ENCODE measurements at places on chromosomes 12 and 14.

GRCh38 chr12:57254506-57255280, 3.7 kb upstream of the STAC3 start:
- no peak for DNase-seq

DNA sequence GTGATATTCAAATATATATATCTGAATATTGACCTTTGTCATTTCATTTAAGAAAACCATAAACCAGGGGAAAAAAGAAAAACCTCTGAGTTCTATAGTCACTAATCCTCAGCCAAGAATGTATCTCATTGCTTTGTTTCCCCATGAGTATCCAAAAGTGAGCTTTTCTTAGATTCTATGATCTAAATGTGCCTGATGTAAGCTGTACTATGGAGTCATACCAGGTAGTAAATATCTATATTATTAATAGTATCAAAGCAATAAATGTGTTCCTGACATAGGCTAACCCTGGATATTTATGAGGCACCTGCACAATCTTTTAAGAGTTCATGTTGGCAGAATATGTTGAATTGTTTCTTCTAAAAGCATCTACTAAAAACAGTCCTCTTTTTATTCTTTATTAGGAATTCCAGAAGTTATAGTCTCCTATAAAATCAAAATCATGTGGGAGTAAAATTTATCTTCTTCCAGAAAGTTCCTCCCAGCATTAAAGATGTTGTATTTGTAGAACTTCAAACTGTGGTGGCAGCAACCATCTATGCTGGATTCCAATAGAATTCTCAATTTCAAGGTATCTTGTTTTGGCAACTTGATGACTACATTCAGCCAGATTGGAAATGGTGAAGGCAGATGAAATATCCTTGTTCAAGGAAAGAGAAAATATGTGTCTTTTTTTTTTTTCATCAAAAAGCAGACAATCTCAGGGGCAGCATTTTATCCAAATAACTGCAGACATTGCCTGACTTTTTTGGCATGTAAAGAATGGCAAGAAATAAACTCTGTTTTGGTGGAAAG, 139.7 kb upstream of the RASSF8 start:
- no peak for DNase-seq

- DNase-seq = no peak
These were observed 55.6 kb downstream of the NIN start for GRCh38 chr14:50775357-50775756.

DNA sequence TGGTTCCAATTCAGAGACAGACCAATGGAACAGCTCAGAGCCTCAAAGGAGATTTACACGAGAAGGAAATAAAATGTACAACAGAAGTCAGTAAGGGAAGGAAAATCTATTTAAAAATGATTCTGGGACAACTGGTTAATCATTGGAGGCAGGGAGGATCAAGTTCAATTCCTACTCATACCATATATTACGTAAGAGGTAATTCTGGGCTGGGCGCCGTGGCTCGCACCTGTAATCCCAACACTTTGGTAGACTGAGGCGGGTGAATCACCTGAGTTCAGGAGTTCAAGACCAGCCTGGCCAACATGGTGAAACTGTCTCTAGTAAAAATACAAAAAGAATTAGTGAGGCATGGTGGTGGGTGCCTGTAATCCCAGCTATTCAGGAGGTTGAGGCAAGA, 36.7 kb upstream of the PITPNM2 start:
- DNase-seq = no peak

DNA sequence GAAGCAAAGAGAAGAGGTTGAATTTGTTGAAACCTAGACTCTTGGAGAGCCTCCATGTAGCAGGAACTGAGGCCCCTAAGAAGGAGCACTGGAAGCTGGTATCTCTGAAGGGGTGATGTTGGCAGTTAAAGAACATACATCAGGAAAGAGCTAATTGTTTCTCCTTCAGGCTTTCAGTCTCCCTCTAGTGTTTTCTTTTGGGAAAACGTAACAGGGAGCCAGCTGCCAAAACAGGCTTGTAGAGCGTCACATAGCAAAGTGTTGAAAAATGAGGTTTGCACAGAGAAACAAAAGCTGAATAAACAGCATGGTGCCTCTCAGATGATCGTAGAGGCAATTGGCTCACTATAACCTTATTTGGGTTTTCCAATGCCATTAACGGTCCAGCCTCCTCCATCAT, 46.9 kb upstream of the CAND1 start:
- no peak for DNase-seq

- no peak for DNase-seq
These were observed 310.3 kb downstream of the C12orf75 start for GRCh38 chr12:105640761-105641160.

GRCh38 chr14:52076334-52076733, 7.5 kb upstream of the NID2 start:
- DNase-seq = no peak

DNA sequence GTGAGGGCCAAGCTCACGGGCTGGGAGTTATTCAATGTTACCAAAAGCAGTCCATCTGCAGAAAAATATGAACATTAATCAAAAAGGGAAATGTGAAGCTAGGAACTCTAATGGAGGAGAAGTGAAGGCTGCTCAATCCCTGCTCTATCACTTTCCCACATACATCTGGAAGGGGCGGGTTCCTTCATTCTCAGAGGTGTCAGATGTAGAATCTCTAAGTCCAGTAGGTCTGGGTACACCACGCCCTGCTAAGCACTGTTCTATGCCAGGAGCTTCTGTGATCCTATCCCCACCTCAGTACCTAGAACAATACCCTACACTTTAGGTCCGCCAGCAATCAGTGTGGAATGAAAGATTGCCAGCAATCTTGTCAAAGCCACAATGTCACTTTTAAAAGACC, 37.0 kb upstream of the ANO2 start:
- DNase-seq = no peak

DNA sequence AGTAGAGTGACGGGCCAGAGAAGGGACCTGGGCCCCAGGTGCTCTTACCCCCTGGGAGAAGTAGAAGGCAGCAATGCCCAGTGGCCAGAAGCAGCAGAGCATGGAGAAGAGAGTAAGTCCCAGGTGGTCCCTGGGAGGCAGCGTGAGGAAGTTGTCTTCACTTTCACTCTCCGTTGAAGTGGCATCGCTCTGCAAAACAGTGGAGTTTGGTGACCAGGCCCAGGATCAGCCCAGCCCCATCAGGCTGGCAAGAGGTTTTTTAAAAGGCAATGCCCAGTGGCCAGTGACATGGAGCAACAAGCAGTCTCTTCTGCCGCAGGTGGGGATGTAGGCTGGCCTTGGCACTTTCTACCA, 18.2 kb downstream of the SYNDIG1L start:
- no peak for DNase-seq

GRCh38 chr12:89521364-89522223, 3.0 kb downstream of the GALNT4 start:
- no peak for DNase-seq

DNA sequence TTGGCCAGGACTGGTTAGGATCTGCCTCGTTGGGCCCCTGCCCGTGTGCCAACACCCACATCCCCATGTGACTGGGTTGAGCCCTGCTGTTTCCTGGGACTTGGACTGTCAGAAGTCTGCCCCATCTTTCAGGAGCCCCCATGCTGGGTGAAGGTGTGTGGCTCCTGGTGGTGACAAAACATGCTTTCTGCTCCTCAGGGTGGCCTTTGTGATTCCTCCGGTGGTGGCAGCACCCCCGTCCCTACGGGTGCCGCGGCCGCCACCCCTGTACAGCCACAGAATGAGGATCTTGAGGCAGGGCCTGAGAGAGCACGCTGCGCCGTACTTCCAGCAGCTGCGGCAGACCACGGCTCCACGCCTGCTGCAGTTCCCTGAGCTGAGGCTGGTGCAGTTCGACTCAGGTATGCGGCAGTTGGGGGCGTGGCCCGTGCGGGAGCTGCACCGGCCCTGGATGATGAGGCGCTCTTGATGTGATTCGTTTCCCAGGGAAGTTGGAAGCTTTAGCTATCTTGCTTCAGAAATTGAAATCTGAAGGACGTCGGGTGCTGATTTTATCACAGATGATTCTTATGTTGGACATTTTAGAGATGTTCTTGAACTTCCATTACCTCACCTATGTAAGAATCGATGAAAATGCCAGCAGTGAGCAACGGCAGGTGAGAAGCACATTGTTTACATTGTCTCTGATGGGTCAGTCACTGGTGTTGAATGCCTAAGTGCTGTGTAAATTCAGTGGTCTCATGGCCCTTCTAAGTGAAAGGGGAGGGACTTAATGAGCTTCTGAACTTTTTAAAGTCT, 80.0 kb downstream of the EP400 start:
- DNase-seq = no peak

- DNase-seq = no peak
These were observed 66.7 kb upstream of the AP4S1 start for GRCh38 chr14:30958555-30959407.

GRCh38 chr12:90826036-90826435, 128.9 kb downstream of the CCER1 start:
- DNase-seq = no peak

DNA sequence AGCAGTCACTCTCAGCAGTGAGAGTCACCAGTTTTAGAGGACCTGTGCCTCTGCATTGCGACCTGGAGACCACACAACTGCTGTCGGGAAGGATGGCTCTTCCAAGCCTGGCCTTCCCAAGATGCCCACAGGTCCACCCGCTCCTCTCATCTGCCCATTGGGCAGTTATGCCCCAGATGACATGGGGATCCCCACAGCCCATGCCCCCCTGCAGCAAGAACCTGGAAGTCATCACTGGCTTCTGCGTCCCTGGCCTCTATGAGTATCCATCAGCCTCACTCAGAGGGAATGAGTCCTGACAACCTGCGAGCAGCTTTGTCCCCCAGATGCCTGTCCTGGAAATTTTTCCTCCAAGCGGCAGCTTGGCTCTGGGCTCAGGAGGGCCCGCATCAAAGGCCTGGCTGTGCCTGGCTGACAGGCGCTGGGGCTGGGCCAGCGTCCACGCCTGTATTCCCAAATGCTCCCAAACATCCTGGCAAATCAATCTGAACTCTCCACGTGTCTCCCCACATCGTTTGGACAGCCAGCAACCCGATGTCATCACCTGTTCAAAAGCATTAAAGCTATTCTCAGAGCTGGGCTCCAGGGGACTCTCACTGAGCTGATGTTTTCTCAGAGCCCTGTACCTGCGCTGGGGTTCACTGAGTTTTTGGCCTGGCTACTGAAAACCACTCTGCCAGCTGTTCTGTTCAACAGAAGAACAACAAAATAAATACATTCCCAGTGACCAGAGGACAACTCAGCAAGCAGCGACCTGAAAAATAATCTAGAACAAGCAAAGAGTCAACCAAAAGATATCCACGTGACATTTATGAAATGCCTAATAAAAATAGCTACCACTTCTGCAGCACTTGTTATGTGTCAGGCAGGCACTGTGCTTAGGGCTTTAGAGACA, 57.8 kb downstream of the CLMN start:
- DNase-seq = no peak

GRCh38 chr12:40010899-40011774, 94.7 kb downstream of the SLC2A13 start:
- DNase-seq = peak; percentile 16
